ENCODE measurements at places on chromosomes 4 and X. TPM values are rescaled to one million over a fixed set of nuclear protein-coding genes. Genes with fewer than 3 reads are reported as not detected.

- H3K27ac ChIP-seq: no peak overlapping the region
- no peaks in the 10 kb centered on the region for H3K36me3 ChIP-seq
- H3K4me3 ChIP-seq: no peak overlapping the region
- no peak for DNase-seq
- no peaks in the 10 kb centered on the region for H3K27me3 ChIP-seq
Observed at GRCh38 chr4:78065508-78066192, 8.5 kb downstream of the FRAS1 start.

- no peaks in the 10 kb centered on the region for H3K36me3 ChIP-seq
- H3K27me3 ChIP-seq: peaks cover 5% of the 10 kb centered on the region
- H3K4me3 ChIP-seq: no peak overlapping the region
- peak; percentile 34 for DNase-seq
Observed at GRCh38 chr4:84578540-84579402, 4.2 kb upstream of the CDS1 start.

- no peaks in the 10 kb centered on the region for H3K36me3 ChIP-seq
- H3K4me3 ChIP-seq: no peak overlapping the region
- H3K27me3 ChIP-seq: no peaks in the 10 kb centered on the region
- no peaks in the 10 kb centered on the region for H3K4me1 ChIP-seq
- DNase-seq: no peak
Observed at GRCh38 chrX:42229533-42229932, 306.2 kb upstream of the CASK start.

GRCh38 chr4:107349266-107349665, 313.2 kb upstream of the DKK2 start:
- H3K27ac ChIP-seq: no peak overlapping the region
- H3K36me3 ChIP-seq: no peaks in the 10 kb centered on the region
- no peak overlapping the region for H3K4me3 ChIP-seq
- no peaks in the 10 kb centered on the region for H3K27me3 ChIP-seq

GRCh38 chrX:101393530-101394305, 2.9 kb downstream of the RPL36A start:
- H3K4me3 ChIP-seq: no peak overlapping the region
- no peaks in the 10 kb centered on the region for H3K36me3 ChIP-seq
- H3K27ac ChIP-seq: no peak overlapping the region
- H3K4me1 ChIP-seq: peaks cover 3% of the 10 kb centered on the region
- no peak for DNase-seq
- peaks cover 2% of the 10 kb centered on the region for H3K27me3 ChIP-seq

DNA sequence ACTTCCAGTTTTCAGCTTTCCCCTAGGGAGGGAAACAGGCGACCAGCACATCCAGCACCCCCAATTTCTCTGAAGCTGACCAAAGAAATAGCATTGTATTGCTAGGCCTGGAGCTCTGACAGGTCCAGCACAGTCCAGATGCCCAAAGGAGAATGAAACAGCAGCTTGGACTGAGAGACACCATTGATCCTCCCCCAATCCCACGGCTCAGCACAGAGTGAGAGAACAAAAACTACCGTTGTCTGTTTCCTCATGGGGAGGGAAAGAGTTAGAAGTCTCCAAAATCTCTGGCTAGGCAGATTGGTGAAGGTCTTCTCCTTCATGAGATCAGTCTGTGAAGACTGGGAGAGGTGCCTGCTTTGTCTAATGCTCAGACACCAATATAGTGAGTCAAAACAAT, 8.6 kb downstream of the TCEAL7 start:
- H3K4me1 ChIP-seq: no peaks in the 10 kb centered on the region
- no peak for DNase-seq
- H3K36me3 ChIP-seq: no peaks in the 10 kb centered on the region
- H3K27me3 ChIP-seq: peaks cover 12% of the 10 kb centered on the region
- H3K4me3 ChIP-seq: no peak overlapping the region
- no peak overlapping the region for H3K27ac ChIP-seq

GRCh38 chrX:129641941-129642340, 12.8 kb downstream of the APLN start:
- H3K27me3 ChIP-seq: peaks cover 11% of the 10 kb centered on the region
- DNase-seq: no peak
- H3K27ac ChIP-seq: no peak overlapping the region

- no peak overlapping the region for H3K4me3 ChIP-seq
- no peaks in the 10 kb centered on the region for H3K27me3 ChIP-seq
- H3K36me3 ChIP-seq: no peaks in the 10 kb centered on the region
- H3K27ac ChIP-seq: no peak overlapping the region
Observed at GRCh38 chr4:117417856-117418255, 332.5 kb upstream of the TRAM1L1 start.

GRCh38 chrX:130728208-130728607, 174.8 kb downstream of the ENOX2 start:
- no peaks in the 10 kb centered on the region for H3K27me3 ChIP-seq
- no peak for DNase-seq
- no peak overlapping the region for H3K27ac ChIP-seq
- no peaks in the 10 kb centered on the region for H3K36me3 ChIP-seq

- DNase-seq: no peak
- H3K27ac ChIP-seq: no peak overlapping the region
- peaks cover 5% of the 10 kb centered on the region for H3K4me1 ChIP-seq
- no peaks in the 10 kb centered on the region for H3K36me3 ChIP-seq
Observed at GRCh38 chr4:26356081-26356501, 35.3 kb downstream of the RBPJ start.

GRCh38 chr4:89283226-89284009, 24.2 kb downstream of the GPRIN3 start:
- no peak overlapping the region for H3K27ac ChIP-seq
- H3K4me3 ChIP-seq: no peak overlapping the region
- H3K36me3 ChIP-seq: no peaks in the 10 kb centered on the region
- H3K4me1 ChIP-seq: no peaks in the 10 kb centered on the region
- DNase-seq: no peak

DNA sequence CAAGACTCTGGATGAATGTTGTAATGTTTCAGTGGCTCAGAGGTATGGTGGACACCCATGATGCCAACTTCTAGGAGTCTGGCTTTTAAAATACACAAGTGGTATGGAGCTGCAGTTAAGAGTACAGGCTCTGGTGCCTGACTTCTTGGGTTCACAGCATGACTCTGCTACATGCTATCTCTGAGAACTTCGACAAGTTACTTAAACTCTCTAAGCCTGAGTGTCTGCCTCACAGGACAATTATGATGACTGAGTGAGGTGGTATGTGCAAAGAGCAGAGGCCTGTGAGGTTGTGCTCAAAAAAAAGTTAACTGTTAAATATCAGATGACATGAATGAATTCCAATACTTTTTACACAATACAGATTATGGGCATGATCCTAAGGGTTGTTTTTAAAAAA, 90.9 kb upstream of the SRD5A3 start:
- H3K36me3 ChIP-seq: no peaks in the 10 kb centered on the region
- H3K27me3 ChIP-seq: no peaks in the 10 kb centered on the region
- no peak overlapping the region for H3K27ac ChIP-seq

DNA sequence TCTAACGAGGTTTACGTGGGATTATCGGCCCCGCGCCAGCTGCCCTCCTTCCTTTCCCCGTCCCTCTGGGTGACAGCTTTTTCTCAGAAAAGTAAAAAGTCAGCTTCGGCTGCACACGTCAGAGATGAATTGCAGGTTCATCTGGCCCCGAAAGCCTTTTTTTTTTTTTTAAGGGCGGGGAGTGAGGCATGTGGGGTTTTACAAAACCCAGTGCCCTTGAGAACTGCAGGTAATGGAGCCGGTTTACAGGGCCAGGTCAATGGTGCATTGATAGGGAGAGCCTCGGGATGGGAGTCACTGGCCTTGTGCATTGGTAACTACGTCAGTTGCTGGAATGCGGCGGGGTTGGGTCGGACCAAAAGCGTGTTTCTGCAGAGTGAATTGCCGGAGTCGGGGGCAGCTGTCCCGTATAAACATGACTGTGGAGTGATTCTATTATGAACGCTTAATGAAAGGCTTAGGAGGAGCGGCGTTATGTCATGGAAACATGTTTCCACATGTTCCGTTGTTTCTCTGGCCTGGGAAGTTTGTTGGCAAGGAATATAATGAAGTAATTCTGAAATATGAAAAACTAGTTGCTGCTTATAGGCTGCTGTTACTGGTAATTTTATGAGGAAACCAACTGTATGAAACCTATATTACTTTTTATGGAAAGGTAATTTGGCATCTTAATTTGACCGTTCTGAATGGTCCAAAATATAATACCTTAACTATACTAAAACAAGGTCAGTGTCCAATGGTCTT, 1.1 kb downstream of the HSPA4L start:
- H3K36me3 ChIP-seq: no peaks in the 10 kb centered on the region
- H3K27me3 ChIP-seq: peaks cover 2% of the 10 kb centered on the region
- H3K27ac ChIP-seq: peak overlapping the region; percentile 89
- DNase-seq: peak; percentile 70

DNA sequence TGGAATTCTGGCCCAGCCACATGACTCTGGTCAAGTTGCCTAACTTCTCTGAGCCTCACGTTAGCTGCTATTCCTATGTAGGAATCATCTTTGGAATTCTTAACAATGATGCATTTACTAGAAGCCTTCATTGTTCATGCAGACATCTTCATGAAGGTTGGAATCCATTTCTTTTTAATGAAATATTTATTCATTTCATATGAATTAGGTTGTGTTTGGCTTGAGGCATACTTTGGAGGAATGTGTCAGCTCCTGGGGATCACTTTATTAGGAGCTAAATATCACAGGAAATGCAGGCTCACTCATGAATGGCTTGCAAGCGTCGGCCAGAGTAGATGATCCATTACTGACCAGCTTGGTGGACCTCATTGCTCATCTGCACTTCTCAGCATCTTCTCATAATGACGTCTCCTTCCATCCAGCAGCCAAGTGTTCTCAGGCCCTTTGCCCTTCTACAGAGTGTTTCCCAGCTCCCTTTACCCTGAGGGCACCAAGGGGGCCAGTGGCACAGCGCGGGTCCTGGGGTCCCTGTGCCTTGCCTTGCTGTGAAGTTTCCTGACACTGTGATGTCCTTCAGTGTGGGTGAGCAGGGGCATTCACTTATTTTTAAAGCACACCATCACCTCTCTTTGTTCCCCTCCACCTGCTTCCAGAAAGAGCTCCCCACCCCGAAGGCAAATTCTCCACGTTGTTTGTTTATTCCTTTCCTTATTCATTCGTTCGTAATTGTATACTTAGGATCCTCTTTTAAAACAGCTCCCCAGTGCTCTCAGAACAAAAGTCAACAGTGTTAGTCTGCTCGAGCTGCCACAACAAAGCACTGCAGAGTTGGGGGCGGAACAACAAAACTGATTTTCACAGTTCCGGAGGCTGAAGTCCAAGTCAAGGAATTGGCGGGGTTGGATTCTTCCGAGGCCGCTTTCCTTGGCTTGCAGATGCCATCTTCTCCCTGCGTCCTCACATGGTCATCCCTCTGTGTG, 106.8 kb downstream of the STK32B start:
- H3K27ac ChIP-seq: no peak overlapping the region
- no peak overlapping the region for H3K4me3 ChIP-seq
- no peak for DNase-seq

DNA sequence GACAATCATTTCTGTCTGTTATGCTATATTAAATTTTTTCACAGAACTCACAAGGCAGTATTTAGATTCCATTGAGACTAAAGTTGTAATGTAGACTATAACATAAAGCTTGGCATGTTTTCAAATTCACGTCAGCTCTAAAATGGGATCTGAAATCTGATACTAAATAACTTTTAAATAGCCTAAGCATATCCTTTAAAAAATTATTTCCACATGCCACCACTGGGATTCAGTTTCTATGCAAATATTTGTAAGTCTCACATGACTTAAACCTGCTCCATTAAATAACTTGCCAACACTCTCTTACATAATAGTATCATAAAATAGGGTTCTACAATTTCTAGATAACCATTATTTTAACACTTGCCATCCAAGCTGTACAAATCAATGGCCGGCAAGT, 32.4 kb downstream of the KLHL8 start:
- H3K27ac ChIP-seq: no peak overlapping the region
- H3K4me3 ChIP-seq: no peak overlapping the region
- no peaks in the 10 kb centered on the region for H3K27me3 ChIP-seq
- no peaks in the 10 kb centered on the region for H3K4me1 ChIP-seq
- H3K36me3 ChIP-seq: no peaks in the 10 kb centered on the region

DNA sequence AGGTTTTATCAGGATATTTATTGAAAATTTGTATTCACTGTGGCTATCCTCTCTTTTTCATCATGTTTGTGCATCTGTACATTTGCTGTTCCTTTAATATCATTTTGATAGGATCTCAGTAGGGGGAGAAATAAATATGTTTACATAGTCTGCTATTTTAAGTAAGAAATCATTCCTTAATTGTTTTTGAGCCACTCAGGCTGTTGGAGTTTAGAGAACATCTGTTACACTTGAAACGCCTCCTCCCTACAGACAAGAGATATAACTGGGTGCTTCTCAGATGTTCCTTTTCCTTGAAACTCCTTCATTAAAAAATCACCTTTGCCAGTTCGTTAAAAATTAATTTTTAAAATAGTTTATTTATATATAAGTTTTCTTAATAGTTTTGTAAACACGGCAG, 59.4 kb downstream of the QRFPR start:
- no peaks in the 10 kb centered on the region for H3K36me3 ChIP-seq
- no peak for DNase-seq
- H3K27me3 ChIP-seq: no peaks in the 10 kb centered on the region
- H3K4me3 ChIP-seq: no peak overlapping the region
- H3K4me1 ChIP-seq: no peaks in the 10 kb centered on the region

GRCh38 chr4:79673377-79673776, 265.3 kb upstream of the GK2 start:
- no peak for DNase-seq
- H3K27me3 ChIP-seq: no peaks in the 10 kb centered on the region
- no peaks in the 10 kb centered on the region for H3K4me1 ChIP-seq
- H3K27ac ChIP-seq: no peak overlapping the region
- H3K4me3 ChIP-seq: no peak overlapping the region

GRCh38 chr4:71692963-71693362, 90.9 kb downstream of the GC start:
- H3K27me3 ChIP-seq: no peaks in the 10 kb centered on the region
- no peak for DNase-seq
- peaks cover 4% of the 10 kb centered on the region for H3K4me1 ChIP-seq
- no peaks in the 10 kb centered on the region for H3K36me3 ChIP-seq
- no peak overlapping the region for H3K4me3 ChIP-seq

- no peak for DNase-seq
- H3K4me3 ChIP-seq: no peak overlapping the region
- H3K4me1 ChIP-seq: no peaks in the 10 kb centered on the region
Observed at GRCh38 chr4:166991006-166991561, 243.2 kb downstream of the SPOCK3 start.

- no peak within 1 kb of the TSS for H3K27ac ChIP-seq
- H3K4me1 ChIP-seq: no peaks in the 10 kb centered on the region
- H3K27me3 ChIP-seq: no peaks in the 10 kb centered on the region
- DNase-seq: no peak
Observed at GRCh38 chr4:75555294-75556164, at the start of gene ODAPH. Gene ODAPH (plus strand): TSS chr4:75556066. CDS start chr4:75556083, 17 bp downstream.

- DNase-seq: peak; percentile 22
- H3K36me3 ChIP-seq: peaks cover 6% of the 10 kb centered on the region
- H3K27ac ChIP-seq: no peak overlapping the region
- no peaks in the 10 kb centered on the region for H3K4me1 ChIP-seq
- no peaks in the 10 kb centered on the region for H3K27me3 ChIP-seq
- H3K4me3 ChIP-seq: no peak overlapping the region
Observed at GRCh38 chrX:2627272-2627867, 63.7 kb upstream of the CD99 start.

- H3K27me3 ChIP-seq: no peaks in the 10 kb centered on the region
- H3K36me3 ChIP-seq: no peaks in the 10 kb centered on the region
- DNase-seq: no peak
- H3K4me1 ChIP-seq: no peaks in the 10 kb centered on the region
Observed at GRCh38 chr4:71711985-71712348, 71.9 kb downstream of the GC start.

HGFAC gene
- 0.40 TPM for total RNA-seq

POF1B gene
- total RNA-seq: 0.20 TPM

SLC6A8 gene
- total RNA-seq: 22.5 TPM

OPN1MW gene
- total RNA-seq: not detected

CCKAR gene
- 1.3 TPM for total RNA-seq

FAT4 gene
- total RNA-seq: 85.5 TPM

Data from spinal cord (tissue), 10 donors.